ENCODE measurements at places on chromosomes 6 and 20.

DNA sequence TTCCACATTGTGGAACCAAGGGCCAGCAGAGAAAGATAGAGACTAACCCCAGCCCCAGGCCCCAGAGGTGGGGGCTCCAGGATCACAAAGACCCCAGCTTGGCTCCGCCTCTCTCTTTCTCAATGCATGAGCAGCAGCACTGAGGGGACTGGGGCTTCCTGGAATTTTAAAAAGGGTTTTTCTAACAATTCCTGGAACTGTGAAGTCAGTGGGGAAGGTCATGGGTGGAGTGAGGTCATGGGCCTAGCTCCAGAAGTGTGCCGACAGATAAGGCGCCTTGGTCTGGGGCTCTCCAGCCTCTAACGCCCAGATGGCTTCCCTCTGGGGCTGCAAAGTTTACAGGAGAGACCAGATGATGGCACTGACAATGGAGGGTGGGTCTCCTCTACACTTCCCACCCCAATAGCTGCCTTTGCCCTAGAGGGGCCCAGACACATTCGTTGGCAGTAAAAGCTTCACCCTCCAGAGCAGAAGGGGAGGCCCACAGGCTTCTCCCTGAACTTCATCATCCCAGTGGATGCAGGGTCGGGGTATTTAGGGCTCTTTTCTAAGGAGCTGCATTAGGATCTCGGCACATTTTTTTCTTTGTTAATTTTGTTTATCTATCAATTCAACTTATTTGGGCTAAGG is 46.9 kb upstream of the CD93 start:
- DNase-seq: no peak

- DNase-seq: no peak
Observed at GRCh38 chr20:20593447-20594170, 118.8 kb downstream of the RALGAPA2 start.

GRCh38 chr6:126280287-126280686 is 59.6 kb upstream of the CENPW start:
- no peak for DNase-seq

- DNase-seq: no peak
Observed at GRCh38 chr20:43543138-43543537, 15.7 kb upstream of the SGK2 start.

- no peak for DNase-seq
Observed at GRCh38 chr20:2602746-2603145, 49.7 kb upstream of the NOP56 start.

DNA sequence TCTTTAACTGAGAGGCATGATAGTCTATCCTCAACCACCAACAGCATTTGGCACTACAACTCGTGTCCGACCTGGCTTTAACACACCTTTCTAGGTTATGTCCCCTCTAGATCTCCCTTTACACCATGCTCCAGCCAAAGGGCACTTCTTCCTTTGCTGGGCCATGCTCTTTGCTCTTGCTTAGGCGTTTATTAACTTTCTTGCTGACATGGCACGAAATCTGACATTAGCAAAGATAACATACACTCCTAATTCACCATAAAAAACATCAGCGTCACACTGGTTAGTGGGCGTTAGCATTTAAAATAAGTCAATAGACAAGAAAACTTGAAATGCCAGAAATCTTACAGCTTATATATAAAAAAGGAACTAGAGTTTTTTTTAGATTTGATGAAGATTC is 47.3 kb upstream of the ADGRG6 start:
- DNase-seq: no peak

GRCh38 chr6:42960243-42961019 is at the start of gene GNMT:
TSS of gene GNMT (plus strand) at chr6:42960754. CDS start at chr6:42960768, 14 bp downstream.
- no peak for DNase-seq

DNA sequence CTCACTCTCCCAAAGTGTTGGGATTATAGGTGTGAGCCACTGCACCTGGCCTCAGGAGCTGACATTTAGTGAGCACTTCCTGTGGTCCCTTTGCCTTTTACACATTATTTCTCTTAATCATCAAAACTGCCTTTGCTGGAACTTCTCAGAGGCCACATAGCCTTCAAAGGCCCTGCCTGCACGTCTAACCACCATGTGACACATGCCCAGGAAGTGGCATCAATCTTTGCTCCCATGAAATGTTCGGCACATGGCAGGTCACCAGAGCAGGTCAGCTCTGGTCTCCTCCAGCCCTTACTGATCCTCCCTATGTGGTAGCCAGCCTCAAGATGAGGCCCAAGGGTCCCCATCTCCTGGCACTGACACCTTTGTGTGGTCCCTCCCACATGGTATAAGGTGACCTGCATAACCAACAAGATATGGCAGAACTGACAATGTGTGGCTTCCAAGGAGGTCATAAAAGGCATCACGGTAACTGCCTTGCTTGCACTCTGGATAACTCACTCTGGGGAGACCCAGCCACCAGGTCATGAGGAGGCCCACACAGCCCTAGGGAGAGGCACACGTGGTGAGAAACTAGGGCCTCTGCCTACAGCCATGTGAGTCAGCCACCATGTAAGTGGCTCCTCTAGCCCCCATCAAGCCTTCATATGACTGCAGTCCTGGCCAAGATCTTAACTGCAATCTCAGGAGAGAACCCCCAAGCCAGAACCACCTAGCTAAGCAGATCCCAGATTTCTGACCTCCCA is 28.8 kb upstream of the HMGA1 start:
- DNase-seq: no peak

DNA sequence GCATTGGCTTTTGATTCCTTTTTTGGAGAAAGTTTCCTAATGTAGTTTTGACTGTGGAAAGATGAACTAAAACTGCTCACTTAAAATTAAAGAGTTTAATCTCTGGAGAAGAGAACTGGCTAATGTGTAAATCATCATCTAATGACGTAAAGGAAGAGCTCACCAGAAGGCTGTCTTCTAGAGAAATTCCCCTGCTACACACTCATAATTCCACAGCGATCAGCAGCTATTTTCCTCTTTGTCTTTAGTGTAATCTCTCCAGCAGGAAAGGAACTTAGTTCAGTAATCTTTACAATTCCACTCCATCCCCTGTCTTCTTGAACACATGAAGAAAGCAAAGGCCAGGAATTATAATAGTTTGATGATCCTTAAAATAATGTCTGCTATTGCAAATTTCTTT is 15.8 kb downstream of the SPTLC3 start:
- DNase-seq: no peak

- DNase-seq: no peak
Observed at GRCh38 chr6:151885234-151885633, 77.8 kb downstream of the ESR1 start.

- no peak for DNase-seq
Observed at GRCh38 chr6:166579237-166579850, 7.1 kb downstream of the RAMACL start.

DNA sequence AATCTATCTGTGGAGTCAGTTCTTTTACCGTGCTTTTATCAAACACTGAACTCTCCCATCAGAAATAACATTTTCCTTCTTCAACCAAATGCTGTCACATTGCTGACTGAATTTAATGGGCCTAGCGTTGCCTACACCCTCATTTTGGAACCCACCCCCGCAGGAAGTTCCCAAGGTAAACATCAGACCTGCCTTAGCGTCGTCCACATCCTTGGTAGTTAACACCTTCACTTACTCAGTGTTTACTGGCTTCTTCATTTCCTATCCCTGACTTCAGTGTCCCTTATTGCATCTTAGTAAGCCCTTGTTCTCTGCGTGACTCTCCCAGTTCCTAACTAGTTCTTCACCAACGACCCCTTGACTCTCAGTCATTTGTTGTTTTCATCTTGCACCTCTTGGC is 491.4 kb upstream of the SOX4 start:
- no peak for DNase-seq

- no peak for DNase-seq
Observed at GRCh38 chr20:49677777-49678758, 35.6 kb downstream of the B4GALT5 start.

GRCh38 chr6:124658053-124658452 is 304.2 kb upstream of the RNF217 start:
- no peak for DNase-seq

DNA sequence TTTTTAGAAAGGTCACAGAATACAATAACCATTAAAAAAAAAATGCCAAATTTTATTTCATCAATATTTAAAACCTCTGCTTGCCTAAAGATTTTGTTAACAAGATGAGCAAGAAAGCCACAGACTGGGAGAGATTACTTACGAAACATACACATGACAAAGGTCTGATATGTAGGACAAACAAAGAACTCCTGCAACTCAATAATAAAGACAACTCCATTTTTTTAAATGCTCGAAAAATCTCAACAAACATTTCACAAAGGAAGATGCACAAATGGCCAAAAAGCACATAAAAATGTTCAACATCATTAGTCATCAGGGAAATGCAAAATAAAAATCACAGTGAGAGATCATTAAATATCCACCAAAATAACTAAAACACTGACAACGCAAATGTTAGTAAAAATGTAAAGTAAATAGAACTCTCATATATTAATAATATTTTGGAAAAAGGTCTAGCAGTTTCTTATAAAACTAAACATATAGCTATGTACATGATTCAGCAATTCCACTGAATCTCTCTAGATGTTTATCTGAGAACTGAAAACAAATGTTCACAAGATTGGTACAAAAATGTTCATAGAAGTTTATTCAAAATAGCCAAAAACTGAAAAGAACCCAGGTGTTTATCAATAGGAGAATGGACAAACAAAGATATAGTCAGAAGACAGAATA is 10.3 kb downstream of the STK38 start:
- no peak for DNase-seq

DNA sequence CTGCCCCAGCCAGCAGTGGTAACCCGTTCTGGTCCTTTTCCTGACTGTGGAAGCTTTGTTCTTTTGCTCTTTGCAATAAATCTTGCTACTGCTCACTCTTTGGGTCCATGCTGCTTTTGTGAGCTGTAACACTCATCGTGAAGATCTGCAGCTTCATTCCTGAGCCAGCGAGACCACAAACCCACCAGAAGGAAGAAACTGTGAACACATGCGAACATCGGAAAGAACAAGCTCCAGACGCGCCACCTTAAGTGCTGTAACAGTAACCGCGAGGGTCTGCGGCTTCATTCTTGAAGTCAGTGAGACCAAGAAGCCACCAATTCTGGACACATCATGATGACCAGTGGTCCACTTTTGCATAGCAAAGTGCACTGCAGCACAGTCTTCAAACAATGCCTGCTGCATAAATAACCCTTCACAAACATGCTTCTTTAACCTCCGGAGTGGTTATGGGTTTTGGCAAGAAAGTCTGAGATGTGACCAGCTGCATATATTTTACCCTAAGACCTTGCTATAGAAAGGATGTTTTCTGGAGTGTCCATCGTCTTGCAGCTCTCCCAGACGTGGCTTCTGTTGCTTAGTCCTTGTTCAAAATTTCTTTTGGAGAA is 8.9 kb upstream of the MUC22 start:
- no peak for DNase-seq

- no peak for DNase-seq
Observed at GRCh38 chr6:142378138-142378875, 76.5 kb downstream of the ADGRG6 start.

- DNase-seq: no peak
Observed at GRCh38 chr6:4625557-4625956, 150.6 kb upstream of the CDYL start.

GRCh38 chr6:121603486-121603885 is 168.0 kb downstream of the GJA1 start:
- DNase-seq: no peak

GRCh38 chr6:99132026-99132635 is 184.4 kb upstream of the FBXL4 start:
- DNase-seq: no peak

GRCh38 chr20:50336661-50337060 is 146.0 kb downstream of the CEBPB start:
- DNase-seq: no peak

GRCh38 chr6:167731731-167732422 is 94.8 kb upstream of the AFDN start:
- no peak for DNase-seq

DNA sequence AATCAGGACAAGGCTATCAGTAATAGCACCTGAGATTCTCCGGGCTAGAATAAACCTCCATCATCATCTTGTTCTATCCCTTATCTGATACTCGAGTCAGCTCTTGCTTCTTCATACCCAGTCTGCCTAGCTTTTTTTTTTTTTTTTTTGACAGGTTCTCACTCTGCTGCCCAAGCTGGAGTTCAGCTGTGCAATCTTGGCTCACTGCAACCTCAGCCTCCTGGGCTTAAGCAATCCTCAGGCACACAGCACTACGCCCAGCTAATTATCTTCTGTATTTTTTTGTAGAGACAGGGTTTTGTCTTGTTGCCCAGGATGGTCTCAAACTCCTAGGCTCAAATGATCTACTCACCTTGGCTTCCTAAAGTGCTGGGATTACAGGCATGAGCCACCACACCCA is 19.5 kb downstream of the SRSF6 start:
- DNase-seq: no peak

DNA sequence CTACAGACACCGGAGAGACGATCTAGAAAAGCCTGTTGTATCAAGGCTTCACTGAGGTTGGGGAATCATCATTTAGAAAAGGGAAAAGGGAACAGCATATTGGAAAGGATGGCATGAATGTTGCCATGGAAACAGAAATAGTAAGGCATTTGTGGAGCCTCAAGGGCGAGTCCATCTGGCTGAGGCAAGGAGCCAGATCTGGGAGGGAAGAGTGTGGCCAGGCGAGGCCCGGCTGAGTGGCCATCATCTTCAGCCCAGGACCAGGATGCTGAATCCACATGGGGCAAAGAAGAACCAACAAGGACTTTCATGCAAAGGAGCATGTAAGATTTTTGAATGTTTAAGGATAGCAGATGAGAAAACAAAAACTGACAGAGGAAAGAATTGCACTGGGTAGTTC is 85.8 kb downstream of the MAP3K5 start:
- no peak for DNase-seq

GRCh38 chr20:16270989-16271388 is 302.3 kb downstream of the KIF16B start:
- no peak for DNase-seq

GRCh38 chr6:23532227-23532626 is 593.8 kb upstream of the NRSN1 start:
- no peak for DNase-seq

DNA sequence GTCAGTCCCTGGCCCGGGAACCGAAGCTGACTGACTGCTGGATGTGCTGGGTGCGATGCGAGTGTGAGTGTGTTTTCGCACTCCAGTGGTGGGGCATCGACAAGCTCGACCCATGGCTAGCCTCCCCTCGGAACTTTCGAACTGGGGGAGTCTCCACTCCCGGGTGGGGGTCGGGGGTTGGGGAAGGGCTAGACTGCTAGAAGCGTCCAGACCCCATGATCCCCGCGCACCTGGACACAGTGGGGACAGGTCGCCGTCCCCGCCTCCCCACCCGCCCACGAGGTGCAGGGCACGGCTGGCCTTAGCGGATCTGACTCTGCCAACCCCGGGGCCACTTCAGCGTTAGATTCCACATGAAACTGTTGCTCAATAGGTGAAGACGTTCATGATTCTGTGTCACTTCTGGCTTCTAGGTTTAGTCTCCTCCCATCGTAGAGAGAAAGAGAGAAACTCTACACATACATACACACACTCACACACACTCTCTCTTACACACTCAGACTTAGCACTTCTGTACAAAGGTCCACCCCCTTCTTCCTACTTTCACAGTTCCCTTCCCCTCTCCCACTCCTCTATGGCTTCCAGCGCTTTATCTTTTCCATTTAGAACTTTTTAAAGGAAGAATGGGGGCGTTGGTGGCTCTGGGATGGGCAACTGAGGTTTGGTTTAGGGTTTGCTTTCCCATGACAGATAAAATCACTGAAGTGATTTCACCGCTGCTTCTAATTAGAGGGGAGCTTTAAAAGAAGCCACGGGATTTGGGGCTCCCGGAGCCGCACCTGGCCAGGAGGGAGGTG is 5.1 kb upstream of the TFAP2A start:
- DNase-seq: no peak

Measured in stimulated activated CD8-positive, alpha-beta memory T cell treated with anti-CD3 and anti-CD28 coated beads, Interleukin-15, amount 100 ng/mL, for 4 hours (primary cell).